Caco-2 (cell line): ENCODE measurements at places on chromosomes 2 and 18.

- no peak for DNase-seq
Measured at GRCh38 chr2:1791685-1792435, 47.5 kb upstream of the PXDN start.

DNA sequence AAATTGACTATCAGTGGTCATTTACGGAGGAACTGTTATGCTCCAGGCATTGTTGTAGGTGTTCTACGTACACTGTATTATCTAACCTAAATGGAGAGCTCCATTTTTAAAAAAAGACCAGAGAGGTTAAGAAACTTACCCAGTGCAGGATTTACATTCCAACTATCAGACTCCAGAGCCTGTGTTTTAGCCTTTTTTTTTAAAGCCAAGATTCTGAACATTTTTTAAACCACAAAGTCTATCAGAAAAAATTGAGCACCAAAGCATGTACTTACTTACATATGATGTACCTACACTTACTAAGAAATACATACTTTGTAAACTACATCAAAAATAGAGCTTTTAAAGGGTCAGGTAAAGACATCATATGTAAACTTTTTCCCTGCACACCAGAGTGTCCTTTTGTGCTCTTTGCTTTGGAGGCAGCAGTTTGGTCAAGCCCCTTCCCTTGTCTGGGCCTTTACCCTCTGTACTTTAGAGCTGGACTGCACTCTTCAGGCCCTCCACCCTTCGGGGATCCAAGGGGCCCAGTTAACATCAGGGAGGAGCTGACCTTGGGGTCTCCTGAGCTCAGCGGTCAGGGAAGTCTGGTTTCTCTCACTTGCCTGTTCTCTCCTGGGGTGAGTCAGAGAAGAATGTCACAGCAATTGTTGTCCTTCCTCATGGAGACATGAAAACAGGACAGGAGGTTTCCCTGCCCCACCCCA, 58.4 kb downstream of the ITGB1BP1 start:
- no peak for DNase-seq

DNA sequence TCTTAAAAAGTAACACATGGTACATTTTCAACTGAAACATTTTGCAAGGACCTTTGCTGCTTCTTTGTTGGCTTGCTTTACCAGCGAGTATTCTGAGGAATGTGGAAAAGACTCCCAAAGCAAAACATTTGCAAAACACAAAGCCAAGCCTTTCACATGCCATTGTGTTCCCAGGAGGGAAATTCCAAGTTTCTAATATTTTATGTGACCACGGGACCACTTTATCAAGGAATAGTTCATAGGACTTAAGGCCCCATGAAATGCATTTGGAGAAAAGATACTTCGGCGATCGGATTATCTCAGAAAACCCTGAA, 26.2 kb downstream of the CYP27C1 start:
- no peak for DNase-seq

- no peak for DNase-seq
Measured at GRCh38 chr18:76064998-76065397, 430.0 kb downstream of the ZNF516 start.

GRCh38 chr2:222731201-222731621, 59.8 kb downstream of the MOGAT1 start:
- no peak for DNase-seq

DNA sequence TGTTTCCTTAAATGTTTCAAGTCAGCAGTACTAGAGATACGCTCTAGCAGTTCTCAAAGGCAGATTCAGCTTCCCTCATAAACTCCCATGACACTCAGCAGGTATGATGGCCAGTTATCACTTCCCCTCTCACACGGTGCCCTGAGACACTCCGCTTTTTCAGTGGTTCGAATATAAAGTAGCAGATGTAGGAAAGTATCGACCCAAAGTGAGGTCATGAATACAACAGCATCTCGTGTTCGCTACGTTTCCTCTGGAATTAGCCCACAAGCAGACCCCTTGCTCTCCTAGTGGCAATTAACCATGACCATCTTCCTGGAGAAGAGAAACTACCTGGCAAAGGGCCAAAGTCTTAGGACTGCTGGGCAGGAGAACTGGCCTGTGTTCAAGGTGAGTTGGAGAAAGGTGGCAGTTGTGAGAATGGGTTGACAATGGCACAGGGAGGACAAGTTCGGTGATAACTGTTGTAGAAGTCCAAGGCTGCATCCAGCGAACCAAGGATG, 9.3 kb upstream of the AGBL5 start:
- no peak for DNase-seq

GRCh38 chr2:203914546-203915182, 21.9 kb upstream of the ICOS start:
- DNase-seq: no peak

- no peak for DNase-seq
Measured at GRCh38 chr2:233174137-233174536, 77.3 kb upstream of the ATG16L1 start.

DNA sequence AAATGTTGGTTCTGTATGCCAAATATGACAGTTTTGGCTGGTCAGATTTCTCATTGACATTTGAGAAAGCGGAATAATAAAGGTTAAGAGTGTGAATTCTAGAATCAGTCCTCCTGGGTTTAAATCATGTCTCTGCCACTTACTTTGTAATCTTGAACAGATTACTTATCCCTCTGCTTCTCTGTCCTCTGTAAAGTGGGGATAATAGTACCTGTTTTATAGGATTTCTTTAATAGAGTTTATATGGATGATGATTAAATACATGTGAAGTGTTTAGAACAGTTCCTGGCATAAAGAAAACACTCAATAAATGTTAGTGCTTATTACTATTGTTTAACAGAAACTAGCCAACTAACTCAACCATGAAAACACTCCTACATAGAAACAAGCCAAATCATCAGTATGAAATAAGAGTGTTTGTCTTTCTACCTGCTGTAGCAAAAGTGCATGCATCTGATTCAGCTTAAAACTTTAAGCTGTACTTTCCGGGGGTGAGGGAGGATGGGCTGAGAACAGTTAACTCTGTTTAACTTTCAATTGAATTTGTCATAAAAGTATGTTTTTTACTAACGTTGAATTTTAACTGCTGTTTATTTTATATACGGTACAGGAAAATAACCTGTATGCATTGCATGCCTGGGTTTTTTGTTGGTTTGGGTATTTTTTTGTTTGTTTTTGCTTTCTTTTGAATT, 6.8 kb downstream of the HTR2B start:
- DNase-seq: no peak
